ENCODE measurements at places on chromosomes 12 and 14.

DNA sequence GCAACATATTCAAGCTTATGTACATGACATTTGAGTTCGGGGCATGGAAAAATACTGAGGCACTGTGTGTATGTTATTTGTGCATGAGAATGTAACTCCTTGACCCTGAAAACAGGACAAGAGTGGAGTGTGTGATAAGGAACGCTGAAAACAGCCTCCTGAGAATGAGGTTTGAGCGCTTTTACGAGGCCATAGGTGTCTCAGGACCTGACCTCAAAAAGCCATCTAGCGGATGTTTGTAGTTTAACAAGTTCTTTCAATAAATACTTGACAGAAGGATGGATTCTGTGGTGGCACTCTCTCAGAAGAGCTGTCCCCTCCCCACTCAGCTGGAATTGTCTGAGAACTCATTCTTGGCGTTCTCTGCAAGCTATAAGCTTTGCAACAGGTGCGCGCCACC lies 350.5 kb upstream of the TMTC1 start:
- no peak for DNase-seq

- DNase-seq = peak; percentile 39
Measured at GRCh38 chr14:75238756-75239455, 39.7 kb upstream of the FOS start.

GRCh38 chr12:69872804-69873203 lies 47.8 kb downstream of the MYRFL start:
- DNase-seq = no peak

DNA sequence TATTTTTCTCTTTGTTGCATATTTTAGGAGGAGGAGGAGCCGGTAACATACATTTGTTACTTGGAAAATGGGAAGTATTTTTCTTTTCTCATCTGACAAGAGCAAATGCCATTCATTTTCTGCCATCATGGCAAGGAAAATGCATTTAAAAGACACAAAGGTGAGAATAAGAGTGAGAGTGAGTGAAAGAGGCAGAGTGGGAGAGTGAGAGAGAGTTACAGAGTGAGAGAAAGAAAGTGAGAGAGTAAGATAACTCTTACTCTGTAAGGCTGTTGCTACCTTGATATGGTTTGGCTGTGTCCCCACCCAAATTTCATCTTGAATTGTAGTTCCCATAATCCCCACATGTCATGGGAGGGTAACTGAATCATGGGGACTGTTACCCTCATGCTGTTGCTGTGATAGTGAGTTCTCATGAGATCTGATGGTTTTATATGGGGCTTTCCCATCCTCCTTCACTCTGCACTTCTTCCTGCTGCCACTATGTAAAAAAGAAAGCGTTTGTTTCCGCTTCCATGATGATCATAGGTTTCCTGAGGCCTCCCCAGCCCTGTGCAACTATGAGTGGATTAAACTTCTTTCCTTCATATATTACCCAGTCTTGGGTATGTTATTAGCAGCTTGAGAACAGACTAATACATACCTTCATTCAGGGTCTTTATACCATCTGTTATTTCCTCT lies 64.2 kb downstream of the ASCL1 start:
- no peak for DNase-seq

- no peak for DNase-seq
Measured at GRCh38 chr12:96907671-96908422, 790 bp downstream of the NEDD1 start.

DNA sequence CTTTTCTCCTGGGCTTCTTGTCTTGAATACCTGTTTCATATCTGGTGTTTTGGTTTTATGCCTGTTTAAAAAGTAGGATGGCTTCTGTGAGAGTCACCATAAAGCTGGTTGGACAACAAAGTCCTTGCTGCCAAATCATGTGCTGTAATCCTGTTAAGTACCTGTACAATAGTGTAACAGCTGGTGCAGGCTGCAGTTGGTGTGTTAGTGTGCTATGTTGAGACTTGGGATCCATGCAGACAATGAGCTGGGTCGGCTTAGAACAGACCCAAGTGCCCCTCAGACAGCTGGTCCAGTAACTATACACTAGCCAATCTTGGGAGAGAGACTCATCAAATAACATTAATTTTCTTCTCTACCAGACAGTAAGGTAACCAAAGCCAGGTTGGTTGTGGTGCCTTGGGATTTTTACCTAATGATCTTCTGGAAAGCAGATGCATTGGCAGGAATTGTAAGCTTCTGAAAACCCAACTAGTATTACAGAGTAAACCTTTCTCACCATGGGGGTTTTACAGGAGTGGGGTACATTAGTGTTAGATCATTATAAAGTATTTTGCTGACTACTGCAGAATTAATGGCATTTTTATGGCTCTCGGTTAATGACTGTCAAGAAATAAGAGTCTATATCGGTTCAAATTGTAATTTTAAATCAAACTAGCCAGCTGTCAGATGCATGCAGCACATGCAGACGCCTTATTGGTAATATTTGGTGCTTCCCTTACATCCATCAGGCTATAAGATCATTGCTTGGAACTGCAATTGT lies 231.2 kb downstream of the PDZRN4 start:
- DNase-seq = no peak

GRCh38 chr12:99302874-99303273 lies 344.7 kb upstream of the GARIN6 start:
- no peak for DNase-seq

DNA sequence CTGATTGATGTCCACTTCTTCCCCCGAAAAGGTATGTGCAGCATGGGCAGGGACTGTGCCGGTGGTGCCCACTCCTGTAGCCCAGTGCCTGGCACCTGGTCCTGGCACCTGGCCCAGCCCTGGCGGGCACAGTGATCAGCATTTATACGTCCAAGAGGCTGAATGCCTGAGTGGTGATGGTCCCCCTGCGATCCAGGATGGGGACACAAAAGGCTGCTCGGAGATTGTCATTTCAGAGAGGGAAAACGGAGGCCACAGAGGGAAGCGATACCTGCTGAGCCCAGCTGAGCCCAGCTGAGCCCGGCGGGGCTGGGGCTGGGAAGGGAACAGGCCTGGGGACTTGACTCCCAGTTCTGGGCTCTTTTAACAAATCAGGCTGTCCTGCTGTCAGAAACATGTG lies 55.8 kb downstream of the PRIMA1 start:
- DNase-seq = no peak

- no peak for DNase-seq
Measured at GRCh38 chr14:62667421-62667914, 377.8 kb downstream of the KCNH5 start.

DNA sequence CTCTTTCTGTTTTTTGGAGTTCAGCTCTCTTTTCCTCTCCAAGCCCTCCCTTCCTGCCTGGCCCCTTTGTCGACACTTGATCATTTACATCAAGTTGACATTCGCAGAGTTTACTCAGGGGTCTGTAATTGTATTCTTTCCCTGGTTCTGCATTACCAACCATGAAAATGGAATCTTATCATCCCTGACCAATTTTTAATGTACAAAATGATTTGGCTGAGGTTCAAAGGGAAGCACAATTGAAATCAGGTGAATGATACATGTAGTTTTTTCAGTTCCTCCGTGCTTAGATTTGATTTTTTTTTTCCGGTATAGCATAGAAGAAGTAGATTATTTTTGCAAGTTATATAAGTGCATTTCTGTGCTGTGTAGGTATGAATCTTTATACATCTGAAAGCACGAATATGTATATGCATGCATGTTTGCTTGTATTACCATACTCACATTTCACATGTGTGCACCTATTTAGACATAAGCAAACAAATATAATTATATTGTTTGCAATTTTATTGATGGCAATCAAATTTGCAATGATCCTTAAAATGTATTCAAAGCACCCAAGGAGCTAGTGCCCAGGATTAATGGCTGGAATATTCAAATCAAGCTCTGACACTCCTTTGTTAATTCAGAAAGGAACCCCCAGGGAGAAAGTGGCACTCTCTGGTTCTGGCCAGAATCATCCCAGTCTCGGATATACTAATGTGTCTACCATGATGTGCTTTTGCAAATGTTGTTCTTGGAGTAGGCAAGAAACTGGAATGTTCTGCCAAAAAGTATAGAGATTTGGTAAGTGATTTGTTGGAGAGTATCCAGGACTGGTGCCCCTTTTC lies 189.3 kb downstream of the VRK1 start:
- no peak for DNase-seq

DNA sequence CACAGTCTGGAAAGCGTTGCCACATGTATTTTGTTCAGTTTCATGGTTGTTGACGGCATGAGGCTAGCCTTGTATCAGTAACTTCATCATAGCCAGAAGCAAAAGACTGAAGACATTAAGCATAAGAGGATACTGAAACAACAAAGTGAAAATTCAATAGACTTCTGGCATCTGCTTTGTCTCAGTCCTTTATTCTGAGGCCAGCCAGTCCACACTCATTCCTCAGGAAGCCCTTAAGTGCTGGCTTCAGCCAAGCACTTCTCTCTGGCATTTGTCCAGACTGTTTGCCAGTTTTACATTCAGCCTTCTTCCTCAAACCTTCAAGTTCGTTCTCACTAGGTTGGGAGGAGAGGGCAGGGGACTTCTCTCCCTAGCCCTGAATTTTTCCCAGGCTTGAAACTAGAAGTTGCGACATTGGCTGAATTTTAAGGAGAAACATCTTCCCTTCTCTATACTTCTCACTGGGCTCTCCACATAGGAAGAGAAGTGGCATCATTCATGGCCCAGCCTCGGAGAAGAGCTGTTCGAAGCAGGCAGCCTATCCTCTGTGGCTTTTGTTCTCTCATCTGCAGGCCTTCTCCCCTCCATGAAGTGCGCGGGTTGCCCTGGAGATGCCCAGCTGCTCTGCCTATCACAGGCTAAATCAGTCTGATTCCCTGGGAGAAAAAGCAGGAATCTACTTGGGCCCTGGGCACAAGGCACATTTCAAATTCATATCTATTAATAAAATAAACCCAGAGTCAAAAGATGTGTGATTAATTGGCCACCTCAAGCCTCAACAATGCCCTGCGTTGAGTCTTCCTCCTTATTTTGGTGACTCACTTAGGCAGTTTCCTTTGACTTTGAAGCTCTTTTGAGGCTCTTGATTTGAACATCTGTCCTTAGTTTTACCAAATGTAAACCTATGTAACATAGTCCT lies 130.9 kb upstream of the PLEKHA5 start:
- DNase-seq = no peak

DNA sequence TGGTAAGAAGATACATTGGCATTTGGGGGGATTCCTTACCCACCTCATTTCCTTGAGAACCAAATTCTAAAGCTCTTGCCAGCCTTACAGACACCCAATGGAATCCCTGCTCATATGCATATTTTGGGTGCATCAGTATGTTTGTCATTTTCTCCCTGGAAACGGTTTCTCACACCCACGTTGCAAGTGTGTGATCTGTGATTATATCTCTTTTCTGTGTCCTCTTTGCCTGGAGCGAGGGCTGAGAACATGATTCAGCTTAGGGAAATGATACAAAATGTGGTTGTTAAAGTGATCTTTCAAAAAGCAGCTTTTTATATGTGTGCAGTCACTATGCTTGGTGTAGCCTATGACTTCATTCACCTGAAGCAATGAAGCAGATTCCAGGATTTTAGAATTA lies 52.0 kb downstream of the KCNMB4 start:
- no peak for DNase-seq

DNA sequence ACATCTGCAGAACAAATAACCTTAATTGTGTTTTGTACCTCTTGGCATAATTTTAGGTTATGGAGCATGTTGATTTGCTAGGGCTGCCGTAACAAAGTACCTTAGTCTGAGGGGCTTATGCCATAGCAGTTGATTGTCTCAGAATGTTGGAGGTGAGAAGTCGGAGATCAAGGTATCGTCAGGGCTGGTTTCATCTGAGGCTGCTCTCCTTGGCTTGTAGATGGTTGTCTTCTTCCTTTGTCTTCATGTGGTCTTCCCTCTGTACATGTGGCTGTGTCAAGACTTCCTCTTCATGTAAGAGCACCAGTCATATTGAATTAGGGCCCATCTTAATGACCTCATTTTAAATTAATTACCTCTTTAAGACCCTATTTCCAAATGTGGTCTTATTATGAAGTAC lies 64.4 kb upstream of the PTHLH start:
- no peak for DNase-seq

- no peak for DNase-seq
Measured at GRCh38 chr14:72538387-72538786, 355.5 kb downstream of the DPF3 start.

DNA sequence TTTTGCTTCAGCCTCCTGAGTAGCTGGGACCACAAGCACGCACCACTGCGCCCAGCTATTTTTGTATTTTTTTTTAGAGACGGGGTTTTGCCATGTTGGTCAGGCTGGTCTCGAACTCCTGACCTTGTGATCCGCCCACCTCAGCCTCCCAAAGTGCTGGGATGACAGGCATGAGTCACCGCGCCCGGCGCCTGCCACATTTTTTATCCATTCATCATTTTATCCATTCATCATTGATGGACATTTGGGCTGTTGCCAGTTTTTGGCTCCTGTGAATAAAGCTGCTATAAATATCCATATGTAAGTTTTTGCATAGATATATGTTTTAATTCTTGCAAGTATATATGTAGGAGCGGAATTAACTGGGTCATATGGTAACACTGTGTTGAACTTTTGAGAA lies 79.5 kb downstream of the DAAM1 start:
- no peak for DNase-seq

GRCh38 chr12:401235-402028 lies at the start of gene CCDC77:
Gene CCDC77 (plus strand): TSS chr12:401644. CDS start chr12:409384, 7,740 bp downstream.
- peak; percentile 93 for DNase-seq

DNA sequence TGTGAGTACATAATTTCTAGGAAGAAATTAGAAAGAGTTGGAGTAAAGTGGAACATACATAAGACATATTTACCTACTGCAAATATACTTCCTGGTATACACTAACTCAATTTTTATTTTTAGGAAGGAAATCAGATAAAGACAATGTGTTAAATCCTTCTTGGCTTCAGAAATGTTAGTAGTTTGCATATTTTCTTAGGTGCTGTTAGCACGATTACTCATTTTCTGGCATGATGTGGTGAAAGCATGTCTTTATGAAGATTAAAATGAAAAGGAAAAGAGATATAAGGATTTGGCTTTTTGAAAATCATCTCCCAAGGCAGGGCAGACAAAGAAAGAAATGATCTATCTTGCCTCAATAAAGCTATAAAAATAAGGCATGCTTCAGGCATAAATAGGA lies 287.6 kb upstream of the E2F7 start:
- DNase-seq = no peak
